ENCODE measurements at places on chromosomes 5 and 9.

GRCh38 chr5:103259705-103260355, 1.3 kb downstream of the MACIR start:
- no peak for DNase-seq

DNA sequence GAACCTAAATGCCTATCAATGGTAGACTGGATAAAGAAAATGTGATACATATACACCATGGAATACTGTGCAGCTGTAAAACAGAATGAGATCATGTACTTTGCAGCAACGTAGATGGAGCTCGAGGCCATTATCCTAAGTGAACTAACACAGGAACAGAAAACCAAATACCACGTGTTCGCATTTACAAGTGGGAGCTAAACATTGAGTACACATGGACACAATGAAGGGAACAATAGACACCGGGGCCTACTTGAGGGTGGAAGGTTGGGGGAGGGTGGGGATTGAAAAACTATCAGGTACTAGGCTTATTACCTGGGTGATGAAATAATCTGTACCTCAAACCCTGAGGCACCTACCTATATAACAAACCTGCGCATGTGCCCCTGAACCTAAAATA, 22.4 kb upstream of the DEPDC1B start:
- no peak for DNase-seq

- no peak for DNase-seq
Measured at GRCh38 chr5:116133281-116133680, 48.5 kb downstream of the COMMD10 start.

GRCh38 chr5:149239917-149240316, 31.7 kb upstream of the AFAP1L1 start:
- DNase-seq: no peak

GRCh38 chr9:76530458-76531110, 71.6 kb downstream of the GCNT1 start:
- DNase-seq: no peak

GRCh38 chr5:66498791-66499207, 97.4 kb upstream of the MAST4 start:
- DNase-seq: peak; percentile 31

GRCh38 chr5:117652958-117653280, 1078.3 kb upstream of the SEMA6A start:
- no peak for DNase-seq

GRCh38 chr5:23352446-23352845, 155.0 kb upstream of the PRDM9 start:
- DNase-seq: peak; percentile 67

DNA sequence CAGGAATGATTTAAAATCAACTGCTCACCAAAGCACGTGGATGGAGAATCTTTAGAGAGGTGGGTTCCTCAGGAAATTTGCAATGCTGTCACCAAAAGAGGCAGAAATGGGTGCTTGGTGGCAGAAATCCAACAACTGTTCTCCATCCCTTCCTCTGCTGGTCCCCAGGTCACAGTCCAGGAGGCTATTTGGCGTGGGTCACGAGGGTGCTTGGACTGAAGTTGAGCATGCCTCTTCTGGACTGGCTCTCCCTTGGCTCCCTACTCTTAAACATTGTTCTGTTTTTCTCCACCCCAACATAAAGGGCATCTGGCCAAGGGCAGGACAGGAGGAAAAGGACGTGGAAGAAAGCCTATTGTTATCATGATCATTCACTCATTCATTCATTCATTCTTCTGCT, 58.9 kb downstream of the WWC1 start:
- no peak for DNase-seq

DNA sequence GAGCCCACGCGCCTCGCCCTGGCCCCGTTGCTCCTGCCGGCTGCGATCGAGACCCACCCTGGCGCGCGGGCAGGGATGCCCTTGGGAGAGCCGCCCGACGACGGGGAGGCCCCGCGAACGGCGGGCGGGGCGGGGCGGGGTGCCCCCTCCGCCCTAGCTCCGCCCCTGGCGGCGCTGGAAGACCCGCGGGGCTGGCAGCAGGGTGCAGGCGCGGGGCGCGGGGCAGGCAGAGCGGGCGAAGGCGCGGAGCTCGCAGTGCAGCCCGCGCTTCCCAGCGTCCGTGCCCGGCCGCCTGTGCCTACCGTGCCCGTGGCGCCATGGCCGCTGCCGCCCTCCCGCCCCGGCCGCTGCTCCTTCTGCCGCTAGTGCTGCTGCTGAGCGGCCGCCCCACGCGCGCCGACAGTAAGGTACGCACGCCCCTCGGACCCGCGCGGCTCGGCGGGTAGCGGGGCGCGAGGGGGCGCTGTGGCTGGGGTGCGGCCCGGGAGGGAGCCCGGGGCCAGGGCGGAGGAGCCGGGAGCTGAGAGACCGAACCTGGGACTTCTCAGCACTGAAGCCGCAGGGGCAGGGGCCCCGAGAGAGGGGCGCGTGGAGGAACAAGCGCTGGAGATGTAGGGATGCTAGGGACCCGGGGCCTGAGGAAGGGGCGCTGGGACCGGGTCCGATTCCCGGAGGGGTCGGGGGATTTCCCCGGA, at the start of gene OLFML2A:
Gene OLFML2A, plus strand, starts transcription at position 180 of the 695 bp plus-strand sequence. Its CDS starts 138 bp downstream, at position 318.
- no peak for DNase-seq

DNA sequence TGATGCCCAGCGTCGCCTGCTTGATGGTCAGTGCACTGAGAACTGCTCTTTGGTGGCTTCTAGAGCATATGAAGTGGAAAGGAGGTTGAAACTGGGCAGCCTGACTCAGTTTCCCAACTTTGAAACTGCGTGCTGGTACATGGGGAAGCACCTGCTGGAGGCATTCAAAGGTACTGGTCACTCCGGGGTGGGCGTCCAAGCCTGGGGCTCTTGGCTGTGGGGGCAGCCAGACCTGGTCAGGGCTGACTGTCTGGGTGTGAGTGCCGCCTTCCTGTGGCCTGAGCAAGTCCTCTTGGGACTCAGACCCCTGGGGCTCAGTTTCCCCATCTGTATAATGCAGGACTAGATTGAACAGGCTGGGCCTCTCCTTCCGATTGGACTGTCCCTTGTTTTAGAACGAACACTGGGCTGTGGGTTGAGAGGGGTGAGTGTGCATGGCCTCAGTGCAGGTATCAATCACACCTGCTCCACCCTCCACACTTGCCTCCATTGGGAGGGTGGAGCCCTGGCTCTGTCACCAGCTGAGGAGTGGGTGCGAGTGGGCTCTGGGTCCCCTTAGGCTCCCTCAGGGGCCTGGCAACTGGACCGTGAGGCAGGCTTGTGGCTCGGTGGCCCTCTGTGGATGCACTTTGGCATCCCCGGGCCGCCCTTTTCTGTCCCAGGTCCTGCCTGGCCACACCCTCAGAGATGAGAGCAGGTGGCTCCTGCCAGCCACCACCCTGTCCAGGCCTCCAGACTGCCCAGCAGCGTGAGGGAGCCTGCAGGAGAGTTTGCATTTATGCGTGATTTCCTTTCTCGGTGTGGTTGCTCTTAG, 80.2 kb downstream of the PHF2 start:
- no peak for DNase-seq

DNA sequence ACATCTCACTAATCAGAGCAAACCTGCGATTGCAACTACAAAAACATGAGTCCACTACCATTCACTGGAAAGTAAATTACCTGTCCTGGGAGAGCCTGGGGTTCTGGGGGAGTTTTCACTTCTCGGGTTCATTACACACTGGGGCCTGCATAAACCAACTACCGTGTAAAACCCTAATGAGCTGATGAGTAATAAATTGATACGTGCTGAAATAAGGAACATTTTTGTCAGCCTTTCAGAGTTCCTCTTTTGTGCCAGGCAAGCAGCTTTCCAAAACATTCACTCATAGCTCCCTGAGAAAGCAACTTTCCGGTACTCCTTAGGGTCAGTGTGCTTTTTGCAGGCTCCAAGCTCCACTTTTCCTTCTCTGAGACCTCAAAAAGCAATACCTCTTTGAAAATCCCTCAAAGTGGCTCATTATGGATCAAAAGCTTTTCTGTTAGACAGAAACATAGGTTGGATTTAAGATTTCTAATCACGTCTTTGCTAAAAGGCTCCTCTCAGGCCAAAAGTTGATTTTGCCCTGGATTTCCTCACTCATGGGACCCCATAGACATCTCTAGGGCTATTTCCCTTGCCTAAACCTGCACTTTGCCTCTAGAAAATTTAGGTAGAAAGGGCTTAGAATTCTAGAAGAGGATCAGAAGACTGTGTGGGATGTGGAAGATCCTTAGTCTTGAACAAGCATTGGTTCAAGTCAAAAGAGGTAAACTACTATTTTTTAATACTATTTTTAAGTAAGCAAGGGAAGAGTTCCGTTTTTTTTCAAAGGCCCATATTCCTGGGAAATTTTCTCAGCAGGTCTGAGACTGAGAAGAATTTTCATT, 74.8 kb downstream of the ST8SIA4 start:
- DNase-seq: no peak

GRCh38 chr9:3271581-3271980, 254.2 kb downstream of the RFX3 start:
- no peak for DNase-seq

GRCh38 chr9:113526841-113527240, 63.3 kb downstream of the RGS3 start:
- no peak for DNase-seq

- DNase-seq: no peak
Measured at GRCh38 chr9:79390077-79390698, 181.6 kb upstream of the TLE4 start.

DNA sequence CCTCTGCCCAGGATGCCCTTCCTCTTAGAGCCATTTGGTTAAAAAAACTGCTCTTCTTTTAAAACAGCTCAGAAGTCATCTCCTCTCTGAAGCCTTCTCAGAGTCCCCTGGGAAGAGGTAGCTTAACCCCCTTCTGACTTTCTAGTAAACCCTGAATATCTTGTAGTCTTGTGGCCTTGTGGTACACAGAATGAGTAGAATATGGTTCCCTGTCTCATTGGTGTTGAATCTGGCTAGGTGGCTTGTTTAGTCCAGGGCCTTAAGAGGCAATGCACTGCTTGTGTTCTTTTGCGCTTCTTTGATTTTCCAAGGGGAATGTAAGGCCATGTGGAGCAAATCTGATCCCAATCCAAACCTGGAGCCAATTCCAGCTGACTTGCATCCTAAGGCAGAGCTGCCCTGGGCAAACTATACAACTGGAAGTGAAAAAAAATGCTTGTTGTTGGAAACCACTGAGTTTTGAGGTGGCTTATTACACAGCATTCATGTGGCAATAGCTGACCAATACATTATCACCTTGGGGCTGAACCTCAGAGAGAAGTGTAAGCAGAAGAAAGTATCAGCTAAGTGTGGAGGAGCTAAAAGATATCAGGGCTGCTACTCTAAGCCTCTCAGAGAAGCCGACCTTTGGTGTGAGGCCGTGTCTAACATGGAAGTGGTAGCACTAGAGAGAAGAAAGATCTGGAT, 31.0 kb downstream of the ALG2 start:
- DNase-seq: no peak

DNA sequence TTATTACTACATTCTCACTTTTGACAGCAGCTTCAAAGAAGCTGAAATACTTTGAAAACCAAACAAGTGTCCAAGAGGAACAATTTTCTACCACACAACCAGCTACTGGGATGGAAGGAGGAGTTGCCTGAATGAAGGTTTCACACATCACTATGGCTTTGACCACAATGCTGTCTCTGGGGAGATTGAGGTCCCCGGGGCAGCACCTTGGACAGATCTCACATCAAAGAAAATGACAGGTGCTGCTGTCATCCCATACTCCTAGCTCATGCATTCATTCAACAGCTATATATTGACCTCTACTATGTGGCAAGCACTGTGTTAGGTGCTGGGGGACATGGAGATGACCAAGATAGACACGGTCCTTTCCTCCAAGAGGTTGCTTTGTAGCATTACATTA, 233.2 kb upstream of the RASEF start:
- DNase-seq: no peak

- DNase-seq: no peak
Measured at GRCh38 chr9:89359751-89360261, 41.5 kb downstream of the SECISBP2 start.

DNA sequence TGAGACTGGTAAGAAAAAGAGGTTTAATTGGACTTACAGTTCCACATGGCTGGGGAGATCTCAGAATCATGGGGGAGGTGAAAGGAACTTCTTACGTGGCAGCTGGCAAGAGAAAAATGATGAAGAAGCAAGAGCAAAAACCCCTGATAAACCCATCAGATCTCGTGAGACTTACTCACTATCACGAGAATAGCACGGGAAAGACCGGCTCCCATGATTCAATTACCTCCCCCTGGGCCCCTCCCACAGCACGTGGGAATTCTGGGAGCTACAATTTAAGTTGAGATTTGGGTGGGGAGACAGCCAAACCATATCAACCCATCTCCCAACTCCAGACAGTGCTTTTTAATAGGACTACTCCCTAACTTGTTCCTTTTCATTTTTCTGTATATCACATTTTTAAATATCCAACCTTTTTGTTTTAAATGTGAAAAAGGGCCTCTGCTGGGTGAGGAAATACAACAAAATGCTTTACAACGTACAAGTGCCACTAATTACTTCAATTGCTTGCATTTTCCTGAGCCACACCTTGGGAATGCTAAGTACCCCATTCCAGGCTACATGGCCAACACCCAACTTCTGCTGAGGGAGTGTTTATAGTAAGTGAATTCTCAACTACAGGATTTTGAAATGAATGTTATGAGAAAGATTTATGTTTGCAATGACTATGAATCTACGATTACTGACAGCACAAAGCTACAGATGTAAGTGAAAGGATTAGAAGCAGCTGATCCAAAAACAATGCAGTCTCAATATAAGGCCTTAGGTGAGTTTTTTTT, 294.1 kb upstream of the CD180 start:
- no peak for DNase-seq

DNA sequence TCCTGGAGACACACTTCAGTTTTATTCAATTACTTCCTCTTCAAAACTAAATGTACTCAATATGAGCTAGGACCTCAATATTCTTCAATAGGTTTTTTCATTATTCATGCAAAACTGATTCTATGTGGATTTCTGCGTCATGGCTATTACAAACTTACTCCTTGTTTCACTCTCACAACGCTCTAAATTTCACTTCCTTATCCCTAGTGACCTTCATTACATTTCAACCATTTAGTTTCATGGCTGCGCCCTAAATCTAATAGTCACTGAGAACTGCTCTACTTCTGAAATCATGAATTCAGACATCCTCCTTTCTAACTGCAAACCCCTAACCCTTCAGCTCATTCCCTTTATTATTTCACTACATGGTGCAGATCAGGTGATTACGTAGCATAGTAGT, 93.9 kb downstream of the SLC25A46 start:
- DNase-seq: no peak

- no peak for DNase-seq
Measured at GRCh38 chr5:9282211-9282610, 263.7 kb downstream of the SEMA5A start.

Measured in HT-29 (cell line).